Fibroblast of skin of right quadriceps (primary cell): ENCODE measurements at places on chromosomes 6 and 20.
A peak's percentile ranks its signal among the peaks of the same experiment; 100 is the strongest.

DNA sequence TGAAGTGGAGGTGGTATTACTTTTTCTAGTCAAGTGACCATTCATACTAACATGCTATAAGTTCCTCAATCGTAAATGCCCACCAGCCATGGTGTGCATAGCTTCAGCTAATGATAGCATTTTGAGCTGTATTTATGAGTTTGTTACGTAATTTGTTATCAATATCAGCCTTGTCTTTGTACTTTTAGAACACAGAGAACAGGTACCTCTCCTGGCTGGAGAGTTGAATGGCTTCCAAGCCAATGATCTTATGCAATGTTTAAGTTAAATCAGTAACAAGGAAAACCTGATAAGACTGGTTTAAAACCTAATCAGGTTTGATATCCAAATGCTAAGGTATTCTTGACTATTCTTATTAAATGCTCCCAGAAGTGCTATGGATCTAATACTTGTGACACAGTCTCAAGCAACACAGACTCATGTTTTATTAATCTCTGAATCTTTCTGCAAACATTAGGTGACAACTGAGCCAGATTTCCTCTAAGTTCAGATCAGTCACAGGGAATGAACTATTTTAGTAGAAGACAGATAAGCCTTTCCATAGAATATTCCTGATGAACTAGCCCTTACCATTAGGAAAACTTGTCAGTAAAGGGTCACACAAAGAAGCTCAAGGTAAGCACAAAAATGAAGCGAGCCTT lies 154.8 kb downstream of the PTPRK start:
- no peak for DNase-seq

- DNase-seq: no peak
Measured at GRCh38 chr20:20370094-20370575, 2.2 kb downstream of the INSM1 start.

- peak; percentile 15 for DNase-seq
Measured at GRCh38 chr6:140548366-140548765, 1173.9 kb upstream of the CITED2 start.

DNA sequence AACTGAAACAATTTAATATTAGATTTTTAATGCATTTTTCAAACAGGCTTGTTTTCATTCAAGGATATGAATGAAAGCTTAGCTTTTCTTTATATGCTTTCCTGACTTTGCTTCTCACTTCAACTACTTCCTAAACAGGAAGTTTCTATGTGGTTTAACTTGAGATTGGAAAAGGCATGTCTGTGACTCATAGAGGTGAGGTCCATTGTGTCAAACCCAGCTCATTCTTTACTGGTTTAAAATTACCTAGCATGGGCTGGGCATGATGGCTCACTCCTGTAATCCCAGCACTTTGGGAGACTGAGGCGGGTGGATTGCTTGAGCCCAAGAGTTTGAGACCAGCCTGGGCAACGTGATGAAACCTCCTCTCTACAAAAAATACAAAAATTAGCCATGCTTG lies 34.4 kb downstream of the EFHC1 start:
- DNase-seq: peak; percentile 14

GRCh38 chr6:94636780-94637385 lies 940.5 kb upstream of the MANEA start:
- peak; percentile 1 for DNase-seq

- DNase-seq: no peak
Measured at GRCh38 chr6:127031511-127031910, 87.0 kb upstream of the RSPO3 start.

DNA sequence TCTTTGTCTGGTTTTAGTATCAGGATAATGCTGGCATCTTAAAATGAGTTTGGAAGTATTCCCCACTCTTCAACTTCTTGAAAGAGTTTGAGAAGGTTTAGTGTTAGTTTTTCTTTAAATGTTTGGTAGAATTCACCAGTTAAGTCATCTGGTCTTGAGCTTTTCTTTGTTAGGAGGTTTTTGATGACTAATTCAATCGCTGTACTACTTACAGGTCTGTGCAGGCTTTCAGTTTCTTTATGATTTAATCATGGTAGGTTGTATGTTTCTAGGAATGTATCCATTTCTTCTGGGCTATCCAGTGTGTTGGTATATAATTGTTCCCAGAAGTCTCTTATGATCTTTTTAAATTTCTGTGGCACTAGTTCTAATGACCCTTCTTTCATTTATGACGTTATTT lies 215.5 kb downstream of the LRFN2 start:
- DNase-seq: no peak
